Coronary artery (tissue), 2 donors: ENCODE measurements at places on chromosomes 12 and 14.

DNA sequence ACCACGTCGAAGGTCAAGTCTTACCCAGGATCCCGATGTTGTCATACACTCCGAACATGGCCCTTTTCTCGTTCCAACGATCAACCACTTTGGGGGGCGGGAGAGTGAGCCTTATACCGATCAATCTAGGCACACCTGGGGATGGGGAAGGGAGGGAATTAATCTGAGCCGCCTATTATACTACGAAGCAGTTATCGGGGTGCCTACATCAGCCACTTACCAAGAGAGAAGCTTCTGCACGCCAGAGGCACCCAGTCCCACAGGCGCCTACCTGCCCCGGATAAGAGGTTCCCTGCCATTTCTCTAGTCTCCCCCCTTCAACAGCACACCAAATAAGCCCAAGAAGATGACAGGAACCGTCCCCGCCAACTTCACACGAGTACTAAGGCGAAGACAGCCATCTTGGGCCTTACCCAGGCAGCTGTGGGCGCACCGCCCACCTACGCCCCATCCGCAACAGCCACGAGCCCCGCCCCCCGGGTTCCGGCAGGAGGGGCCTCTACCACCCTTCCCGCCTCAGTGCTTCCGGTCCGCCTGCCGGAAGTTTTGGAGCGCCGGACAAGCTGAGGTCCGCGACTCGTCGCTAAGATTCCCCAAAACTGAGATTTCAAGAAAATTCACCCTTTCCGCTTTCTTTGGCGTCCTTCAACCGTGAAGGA is at the start of gene MRPL51:
Gene MRPL51 (minus strand): TSS at position 425 of the 659 bp plus-strand sequence. CDS start 126 bp downstream, at position 299.
- peak; percentile 96 for DNase-seq

DNA sequence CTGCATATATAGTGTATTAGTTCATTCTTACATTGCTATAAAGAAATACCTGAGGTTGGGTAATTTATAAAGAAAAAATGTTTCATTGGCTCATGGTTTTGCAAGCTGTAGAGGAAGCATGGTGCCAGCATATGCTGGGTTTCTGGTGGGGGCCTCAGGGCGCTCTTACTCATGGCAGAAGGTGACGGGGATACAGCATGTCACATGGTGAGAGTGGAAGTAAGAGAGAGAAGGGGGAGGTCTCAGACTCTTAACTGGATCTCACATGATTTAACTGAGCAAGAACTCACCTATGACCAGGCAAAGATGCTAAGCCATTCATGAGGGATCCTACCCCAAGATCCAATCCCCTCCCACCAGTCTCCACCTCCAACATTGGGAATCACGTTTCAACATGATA is 15.9 kb upstream of the PAWR start:
- DNase-seq: no peak

DNA sequence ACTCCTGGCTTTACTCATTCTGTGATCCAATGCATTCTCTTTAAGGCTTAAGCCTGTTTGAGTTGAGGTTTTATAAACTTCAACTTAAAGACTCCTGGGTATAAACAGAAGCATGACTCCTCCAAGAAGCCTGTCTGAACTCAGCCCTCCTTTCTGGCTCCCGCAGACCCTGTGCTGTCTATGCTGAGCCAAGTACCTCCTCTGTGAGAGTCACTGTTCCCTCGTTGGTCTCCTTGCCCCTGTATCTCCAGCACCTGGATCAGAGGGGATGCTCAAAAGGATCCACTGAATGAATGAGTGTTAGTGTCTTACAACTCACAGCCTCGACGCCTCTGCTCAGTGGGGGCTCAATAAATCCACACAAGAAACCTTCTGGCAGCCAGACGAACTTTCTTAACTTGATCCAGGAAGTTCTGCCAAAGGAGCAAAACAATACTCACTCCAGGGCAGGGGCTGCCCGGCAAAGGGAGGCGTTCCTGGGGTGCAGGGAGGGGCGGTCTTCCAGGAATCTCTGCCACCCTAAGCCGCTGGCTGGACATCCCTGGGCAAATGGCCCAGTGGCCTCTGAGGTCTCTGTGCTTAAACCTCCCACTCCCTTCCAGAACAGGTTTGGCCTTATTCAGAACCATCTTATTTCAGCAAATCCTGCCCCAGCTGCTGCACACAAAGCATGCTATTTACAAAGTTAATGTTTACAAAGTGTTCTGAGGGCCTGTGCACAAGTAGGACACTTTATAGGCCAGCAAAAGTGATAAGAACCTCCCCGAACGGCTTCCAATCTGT is 32.9 kb downstream of the MAP1LC3B2 start:
- no peak for DNase-seq

GRCh38 chr14:81571437-81571836 is 37.8 kb upstream of the SEL1L start:
- DNase-seq: no peak

- no peak for DNase-seq
Observed at GRCh38 chr12:116188581-116188980, 88.9 kb downstream of the MED13L start.

- no peak for DNase-seq
Observed at GRCh38 chr12:58249610-58250009, 308.2 kb downstream of the ATP23 start.

DNA sequence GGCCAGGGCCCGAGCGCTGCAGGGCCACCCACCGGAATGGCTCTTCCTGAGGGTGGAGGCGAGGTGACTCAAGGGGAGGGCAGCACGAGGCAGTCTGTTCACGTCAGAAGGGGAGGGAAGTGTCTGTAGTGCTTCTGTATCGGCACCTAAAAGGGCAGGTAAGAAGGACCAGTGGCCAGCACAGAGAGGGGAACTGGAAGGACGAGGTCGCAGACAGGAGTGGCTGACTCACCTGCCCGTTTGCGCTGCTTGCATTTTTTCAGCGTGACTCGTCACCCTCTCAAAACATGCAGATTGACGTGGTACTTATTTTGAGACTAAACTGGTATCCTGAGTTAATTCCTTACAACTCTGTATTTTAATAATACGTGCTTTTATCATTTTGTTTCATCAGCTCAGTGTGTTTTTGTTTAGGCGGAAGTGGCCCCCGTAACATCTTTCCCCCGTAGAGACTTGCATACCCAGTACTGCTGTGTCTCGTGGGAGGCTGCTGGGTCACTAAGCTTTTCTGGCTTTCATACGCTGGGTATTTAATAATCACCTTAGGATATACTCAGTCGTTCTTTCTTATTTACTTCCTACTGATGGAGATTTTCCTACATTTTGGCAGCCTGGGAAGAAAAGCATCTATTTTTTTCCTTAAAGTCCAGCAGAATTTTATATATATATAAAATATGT is 26.4 kb downstream of the SFSWAP start:
- DNase-seq: no peak

GRCh38 chr12:116416166-116416565 is 138.7 kb upstream of the MED13L start:
- DNase-seq: no peak

DNA sequence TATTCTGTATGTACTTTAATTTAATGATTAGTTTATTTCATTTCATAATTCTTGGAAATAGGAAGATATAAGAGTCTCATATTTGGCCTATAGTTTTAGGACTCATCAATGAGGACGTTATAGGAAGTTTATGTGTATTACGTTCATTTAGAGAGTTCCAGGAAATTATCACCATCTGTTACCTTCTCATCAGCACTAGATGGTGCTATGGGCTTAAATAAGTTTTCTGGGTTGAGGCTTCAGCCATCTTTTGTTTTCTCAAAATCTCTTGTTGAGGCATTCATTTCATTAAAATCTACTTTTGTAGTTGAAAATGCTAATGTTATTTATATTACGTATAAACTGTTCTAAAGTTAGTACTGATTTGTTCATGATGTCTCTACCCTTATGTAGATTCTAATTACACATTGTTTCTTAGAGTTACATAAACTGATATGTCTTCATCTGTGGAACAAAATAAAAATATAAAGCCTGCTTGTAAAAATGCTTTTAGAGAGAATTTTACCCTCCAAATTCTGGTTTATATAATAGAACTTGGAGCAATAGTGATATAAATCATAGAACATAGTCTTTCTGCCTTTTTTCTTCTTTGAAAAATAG is 89.2 kb downstream of the CFAP54 start:
- no peak for DNase-seq
